Fibroblast of skin of right quadriceps (primary cell): ENCODE measurements at places on chromosomes 12 and 14.

DNA sequence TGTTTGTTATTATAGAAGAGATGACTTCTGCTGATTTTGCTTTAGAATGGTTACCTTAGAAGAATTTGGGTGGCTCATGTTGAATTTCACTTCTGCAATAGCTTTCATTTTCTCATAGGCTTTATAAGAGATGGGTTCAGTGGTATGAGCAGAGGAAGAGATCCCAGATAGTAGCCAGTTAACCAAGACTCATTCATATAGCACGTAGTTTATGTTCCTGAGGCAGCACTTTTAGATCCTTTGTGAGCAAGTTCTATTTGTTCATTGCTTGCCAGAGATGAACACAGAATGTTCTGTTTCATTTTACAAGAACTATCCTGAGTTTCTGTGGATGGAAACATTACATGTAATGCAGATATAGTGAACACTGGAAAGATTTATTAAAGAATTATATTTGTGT is 32.2 kb downstream of the RAB21 start:
- DNase-seq, result no peak

GRCh38 chr14:52607061-52607460 is 54.4 kb downstream of the GPR137C start:
- no peak for DNase-seq

DNA sequence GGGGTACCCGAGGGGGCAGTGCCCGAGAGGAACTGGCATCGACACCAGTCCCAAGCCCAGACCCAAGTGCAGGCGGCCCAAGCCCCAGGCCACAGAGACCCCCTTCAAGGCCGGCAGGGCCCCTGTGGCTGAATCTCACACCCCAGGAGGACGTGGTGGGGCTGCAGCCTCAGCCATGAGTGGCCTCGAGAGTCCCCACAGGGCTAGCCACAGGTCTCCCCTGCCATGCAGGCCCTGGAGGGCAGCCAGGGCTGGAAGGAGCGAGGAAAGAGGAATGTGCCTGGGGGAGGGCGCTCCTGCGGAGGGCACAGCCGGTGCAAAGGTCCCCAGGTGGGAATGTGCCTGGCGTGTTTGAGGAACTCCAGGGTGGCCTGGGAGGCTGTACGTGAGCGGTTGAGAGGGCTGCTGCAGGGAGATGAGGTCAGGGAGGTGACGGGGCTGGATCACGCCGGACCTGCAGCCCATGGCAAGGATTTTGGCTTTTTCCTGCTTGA is 86.1 kb downstream of the NCOR2 start:
- no peak for DNase-seq

DNA sequence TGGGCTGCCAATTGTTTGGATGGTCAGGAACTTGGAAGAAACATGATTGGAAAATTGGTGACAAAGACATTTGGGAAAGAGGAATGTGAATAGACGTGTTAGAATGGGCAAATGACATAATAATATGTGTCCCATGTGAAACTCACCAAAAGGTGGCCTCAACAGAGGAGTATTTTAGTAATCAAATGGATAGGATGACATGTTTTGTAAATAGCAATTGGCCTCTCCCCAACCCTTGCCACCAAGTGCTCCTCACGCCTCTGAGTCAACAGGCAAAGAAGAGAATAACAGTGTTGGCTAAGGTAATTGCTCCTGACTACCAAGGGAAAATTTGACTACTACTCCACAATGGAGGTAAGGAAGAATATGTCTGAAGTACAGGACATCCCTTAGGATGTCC is 81.4 kb downstream of the ATXN7L3B start:
- DNase-seq, result no peak

DNA sequence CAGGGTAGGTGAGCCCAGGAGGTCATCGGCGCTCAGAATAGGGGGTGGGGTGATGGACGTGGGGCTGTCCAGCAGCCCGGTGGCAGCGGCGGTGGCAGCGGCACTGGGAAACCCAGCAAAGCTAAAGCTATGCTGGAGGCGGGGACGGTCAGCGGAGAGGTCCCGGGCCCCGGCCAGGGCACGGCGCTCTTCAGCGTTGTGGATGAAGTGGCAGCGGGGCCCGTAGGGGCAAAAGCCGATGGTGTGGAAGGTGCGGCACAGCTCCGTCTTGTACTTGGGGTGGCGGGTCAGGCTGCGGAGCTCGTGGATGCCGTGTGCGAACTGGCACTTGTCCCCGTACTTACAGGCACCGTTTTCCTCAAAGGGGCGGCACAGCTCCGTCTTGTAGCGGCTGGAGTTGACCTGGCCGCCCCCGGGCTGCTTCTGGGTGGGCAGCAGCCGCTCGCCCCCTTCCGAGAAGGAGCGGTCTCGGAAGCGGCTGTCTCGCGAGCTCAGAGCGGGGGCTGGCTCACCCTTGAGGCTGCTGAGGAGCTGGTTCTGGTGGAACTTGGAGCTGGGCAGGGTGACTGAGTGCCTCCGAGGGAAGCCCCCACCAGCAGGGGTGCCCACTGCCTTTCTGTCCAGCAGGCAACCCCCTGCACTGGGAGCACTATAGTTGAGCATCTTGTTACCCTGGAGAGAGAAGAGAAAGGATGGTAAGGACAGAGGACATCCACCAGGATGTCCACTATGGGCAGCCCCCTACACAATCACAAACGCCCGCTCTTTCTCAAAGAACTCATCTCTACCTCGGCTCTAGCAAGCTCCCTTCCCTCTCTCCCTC is 2.8 kb downstream of the ZFP36L1 start:
- DNase-seq, result peak; percentile 23

GRCh38 chr12:39931857-39932256 is 174.0 kb downstream of the SLC2A13 start:
- no peak for DNase-seq

DNA sequence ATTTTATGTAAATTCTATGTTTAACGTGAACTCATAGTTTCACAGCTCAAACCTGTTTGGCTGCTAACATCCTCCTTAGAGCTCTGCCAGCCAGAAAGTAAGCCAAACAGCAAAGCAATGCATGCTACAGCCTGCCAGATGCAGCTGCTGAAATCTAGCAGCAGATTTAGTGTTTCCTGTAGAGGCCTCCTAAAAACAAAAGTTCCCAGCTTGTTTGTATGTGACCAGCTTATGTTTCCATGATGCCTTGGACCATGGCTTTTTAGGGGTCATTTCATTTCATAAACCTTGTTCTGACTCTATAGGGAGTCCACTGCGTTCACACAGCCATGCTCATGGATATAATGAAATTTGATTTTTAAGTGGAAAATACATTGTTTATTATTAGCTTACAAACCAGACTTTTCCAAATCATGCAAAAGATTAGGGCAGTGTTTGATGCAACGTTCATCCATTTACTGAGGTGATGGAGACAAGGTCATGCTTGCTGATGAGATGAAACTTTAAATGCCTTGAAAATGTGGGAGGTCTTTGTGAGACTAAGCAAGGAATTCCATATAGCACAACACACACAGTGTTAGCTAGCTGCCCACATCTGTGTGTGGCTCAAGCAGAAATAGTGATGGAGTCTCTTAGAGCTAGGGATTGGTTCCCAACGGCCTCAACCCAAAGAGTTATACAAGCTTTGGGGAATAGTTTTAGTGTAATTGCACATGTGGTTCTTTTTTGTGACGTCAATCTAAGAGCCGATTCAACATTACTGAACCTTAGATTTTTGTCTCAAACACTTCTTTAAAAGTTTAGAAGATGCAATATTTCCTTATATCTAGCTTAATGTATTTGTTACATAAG is 157.5 kb upstream of the LRIG3 start:
- DNase-seq, result no peak

DNA sequence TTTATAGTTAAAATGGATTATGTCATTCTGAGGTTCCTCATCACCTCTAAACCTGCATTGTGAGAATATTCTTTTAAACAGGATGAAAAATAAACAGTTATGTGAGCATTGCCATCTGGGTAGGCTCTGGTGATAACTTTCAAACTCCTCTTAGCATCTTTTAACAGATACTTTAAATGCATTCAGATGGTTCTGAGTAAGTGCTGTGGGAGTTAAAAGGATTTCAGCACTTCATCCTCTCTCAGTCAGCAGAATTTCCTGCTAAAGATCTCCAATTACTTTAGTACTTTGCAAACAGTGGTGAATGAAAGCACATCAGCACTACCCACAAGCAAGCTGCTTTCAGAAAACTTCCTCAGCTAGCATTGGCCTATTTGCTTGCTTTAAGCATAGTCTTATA is 59.3 kb upstream of the TMTC1 start:
- DNase-seq, result no peak

- peak; percentile 71 for DNase-seq
These were observed at the start of gene RIN3 for GRCh38 chr14:92513204-92513965. TSS of gene RIN3 (plus strand) at chr14:92513781. CDS start at chr14:92513933, 152 bp downstream.
